LNCaP clone FGC (cell line): ENCODE measurements at places on chromosomes 2 and 18.

- no peak for DNase-seq
Observed at GRCh38 chr2:155215037-155215707, 516.7 kb downstream of the KCNJ3 start.

- DNase-seq, result no peak
Observed at GRCh38 chr2:238692562-238692961, 155.3 kb upstream of the TWIST2 start.

- no peak for DNase-seq
Observed at GRCh38 chr18:74115046-74115445, 32.6 kb downstream of the FBXO15 start.

- DNase-seq, result no peak
Observed at GRCh38 chr2:167940346-167940725, 307.1 kb downstream of the STK39 start.

- no peak for DNase-seq
Observed at GRCh38 chr2:39603436-39603835, 62.3 kb upstream of the TMEM178A start.

DNA sequence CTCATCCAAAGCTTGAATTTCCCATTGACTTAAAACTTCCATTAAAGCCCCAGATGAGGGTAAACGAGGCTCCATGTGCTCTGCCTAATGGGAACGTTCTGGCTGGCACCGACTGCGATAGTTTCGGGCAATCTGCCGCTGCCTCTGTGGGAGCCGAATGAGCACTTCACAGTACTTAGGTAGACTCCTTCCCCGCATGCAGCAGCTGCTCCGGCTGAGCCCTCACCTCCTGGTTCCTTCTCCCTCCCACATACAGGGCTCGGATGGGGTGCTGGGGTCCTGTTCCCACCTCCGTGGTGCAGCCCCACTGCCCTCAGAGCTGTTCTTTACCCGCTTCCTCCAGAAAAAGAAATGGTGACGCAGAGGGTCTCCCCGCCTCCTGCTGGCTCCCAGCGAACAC lies 476.5 kb upstream of the SALL3 start:
- DNase-seq, result no peak
